Omental fat pad (tissue), 4 donors: ENCODE measurements at places on chromosomes 2 and 18.

DNA sequence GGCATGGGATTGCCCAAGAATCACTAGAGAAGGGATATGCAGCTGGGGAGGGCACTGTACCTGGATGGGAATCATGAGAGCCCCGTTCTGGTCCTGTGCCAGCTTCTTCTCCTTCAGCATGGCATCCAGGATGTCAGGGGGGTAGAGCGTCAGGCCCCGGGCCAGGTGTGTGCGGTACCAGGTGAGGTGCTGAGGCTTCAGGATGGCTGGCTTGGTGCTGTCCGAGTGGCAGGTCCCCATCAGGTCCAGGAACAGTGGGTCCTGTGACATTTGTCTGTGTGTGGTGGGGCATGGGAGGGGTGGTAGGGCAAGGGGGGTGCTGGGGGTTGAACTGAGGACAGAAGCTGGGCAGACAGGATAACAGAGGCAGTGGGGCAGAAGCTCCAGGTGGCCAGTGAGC is 13.2 kb downstream of the CFAP65 start:
- DNase-seq, result no peak

DNA sequence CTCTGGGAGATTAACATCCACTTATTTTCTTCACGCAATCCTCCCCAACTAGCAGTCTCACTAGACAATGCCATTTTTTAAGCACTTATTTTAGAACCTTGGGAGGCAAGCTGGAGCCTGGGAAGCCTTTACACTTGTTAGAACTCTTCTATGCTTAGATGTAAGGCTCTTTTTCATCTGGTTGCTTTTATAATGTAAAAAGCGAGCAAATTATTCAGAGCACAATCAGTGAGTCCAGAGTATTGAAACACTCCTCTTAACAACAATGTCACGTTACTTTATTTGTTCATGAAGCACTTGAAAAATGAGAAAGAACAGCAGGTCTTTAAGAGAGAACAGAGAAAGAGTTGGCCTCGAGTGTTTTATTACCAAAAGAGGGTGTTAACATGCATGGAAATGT is 84.1 kb upstream of the SLC8A1 start:
- no peak for DNase-seq

GRCh38 chr2:102442967-102443828 is 20.2 kb downstream of the IL18RAP start:
- no peak for DNase-seq

GRCh38 chr2:168470320-168471162 is 14.5 kb downstream of the CERS6 start:
- DNase-seq, result no peak

GRCh38 chr2:126990605-126991532 is 92.2 kb downstream of the TEX51 start:
- DNase-seq, result no peak

DNA sequence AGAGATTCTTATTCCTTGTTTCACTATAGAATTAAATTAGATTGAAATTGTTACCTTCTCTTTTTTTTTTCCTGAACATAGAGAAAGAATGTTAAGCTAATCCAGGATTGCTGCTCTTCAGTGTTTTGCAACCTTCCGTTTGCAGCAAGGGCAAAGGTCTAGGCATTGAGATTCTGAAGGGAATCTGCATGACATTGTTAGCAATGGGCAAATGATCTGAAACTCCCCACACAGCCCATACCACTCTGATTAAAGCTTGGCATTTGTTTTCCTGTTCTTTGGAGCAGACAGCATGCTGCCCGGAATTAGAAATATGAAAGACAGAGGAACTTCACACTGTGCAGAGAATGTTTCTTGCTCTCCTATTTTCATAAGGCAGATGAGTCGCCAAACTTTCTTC is 551.8 kb downstream of the SOCS6 start:
- no peak for DNase-seq
